Midbrain (tissue), 1 donor: ENCODE measurements at places on chromosomes 13 and 19.
A peak's percentile ranks its signal among the peaks of the same experiment; 100 is the strongest.

DNA sequence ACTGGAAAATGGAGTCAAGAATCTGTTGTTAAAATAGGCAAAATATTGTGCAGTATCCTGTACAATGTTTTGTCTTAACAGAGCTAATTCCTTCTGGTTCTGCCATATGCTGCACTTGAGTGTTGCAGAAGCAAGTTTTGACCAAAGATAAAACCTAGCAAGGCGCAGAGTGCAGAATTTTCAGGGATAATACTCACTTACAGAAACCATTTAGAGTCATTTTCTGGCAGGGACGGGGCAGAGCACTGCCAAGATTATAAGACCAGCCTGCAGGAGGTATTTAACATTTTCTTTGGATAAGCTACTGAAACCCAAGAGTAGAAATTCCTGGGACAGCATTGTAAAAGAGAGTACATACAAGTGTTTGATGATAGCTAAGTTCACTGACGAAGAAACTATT lies 159.5 kb upstream of the EDNRB start:
- DNase-seq: no peak

GRCh38 chr19:16367261-16367683 lies 42.6 kb downstream of the KLF2 start:
- no peak for DNase-seq

DNA sequence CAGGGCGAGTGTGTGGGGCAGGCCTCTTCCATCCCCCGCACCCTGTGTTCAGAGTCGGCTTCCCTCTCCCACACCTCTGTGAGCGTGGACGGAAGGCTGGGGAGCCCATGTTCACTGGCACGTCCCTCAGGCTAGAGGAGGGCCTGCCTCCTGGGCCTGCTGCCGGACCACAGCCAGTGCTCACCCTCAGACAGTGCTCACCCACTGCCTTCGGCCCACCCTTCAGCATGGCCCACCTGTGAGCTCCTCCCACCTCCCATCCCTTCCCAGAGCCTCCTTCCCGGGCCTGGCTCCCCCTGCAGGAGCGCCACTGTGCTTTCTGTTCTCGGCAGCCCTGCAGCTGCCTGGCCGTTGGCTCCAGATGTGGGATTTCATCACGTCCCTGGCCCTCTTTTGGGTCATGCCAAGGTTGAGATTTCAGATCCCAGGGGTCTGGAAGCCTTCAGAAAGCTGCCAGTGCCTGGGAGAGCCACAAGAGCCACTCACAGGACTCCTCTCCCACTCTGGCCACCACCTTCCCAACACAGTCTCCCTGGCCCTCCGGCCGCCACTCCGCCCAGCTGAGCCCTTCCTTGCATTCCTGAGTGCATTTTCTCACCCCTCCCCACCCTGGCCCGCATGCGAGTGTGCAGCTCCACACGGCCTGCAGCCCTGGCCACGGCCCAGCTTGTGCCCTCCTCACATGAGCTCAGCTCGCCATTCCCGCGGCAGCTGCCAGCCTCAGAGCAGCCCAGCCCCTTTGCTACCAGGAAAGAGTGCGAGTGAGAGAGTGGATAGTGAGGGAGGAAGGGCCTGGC lies 25.3 kb downstream of the CAPN12 start:
- DNase-seq: peak; percentile 53

DNA sequence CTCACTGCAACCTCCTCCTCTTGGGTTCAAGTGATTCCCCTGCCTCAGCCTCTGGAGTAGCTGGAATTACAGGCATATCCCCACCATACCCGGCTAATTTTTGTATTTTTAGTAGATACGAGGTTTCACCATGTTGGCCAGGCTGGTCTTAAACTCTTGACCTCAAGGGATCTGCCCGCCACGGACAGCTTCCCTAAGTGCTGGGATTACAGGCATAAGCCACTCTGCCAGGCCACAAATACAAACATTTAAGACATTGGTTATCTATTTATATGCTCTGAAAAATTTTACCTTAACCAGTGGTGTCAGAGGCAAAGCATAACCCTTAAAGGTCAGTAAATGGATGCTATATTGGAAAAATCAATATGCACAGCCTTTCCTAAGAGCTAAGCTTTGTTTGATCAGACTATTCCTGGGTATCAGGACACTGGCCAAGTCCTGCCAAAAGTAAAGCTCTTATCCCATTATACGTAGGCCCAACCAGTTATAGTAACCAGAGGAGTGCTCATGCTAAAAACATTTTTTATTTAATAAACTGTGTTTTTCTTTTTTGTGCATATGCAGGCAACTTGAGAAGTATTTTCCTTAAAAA lies 56.4 kb upstream of the STARD13 start:
- DNase-seq: no peak

- no peak for DNase-seq
Measured at GRCh38 chr13:49279885-49280284, 32.2 kb downstream of the CDADC1 start.

GRCh38 chr13:71607575-71607974 lies 259.4 kb downstream of the DACH1 start:
- no peak for DNase-seq

DNA sequence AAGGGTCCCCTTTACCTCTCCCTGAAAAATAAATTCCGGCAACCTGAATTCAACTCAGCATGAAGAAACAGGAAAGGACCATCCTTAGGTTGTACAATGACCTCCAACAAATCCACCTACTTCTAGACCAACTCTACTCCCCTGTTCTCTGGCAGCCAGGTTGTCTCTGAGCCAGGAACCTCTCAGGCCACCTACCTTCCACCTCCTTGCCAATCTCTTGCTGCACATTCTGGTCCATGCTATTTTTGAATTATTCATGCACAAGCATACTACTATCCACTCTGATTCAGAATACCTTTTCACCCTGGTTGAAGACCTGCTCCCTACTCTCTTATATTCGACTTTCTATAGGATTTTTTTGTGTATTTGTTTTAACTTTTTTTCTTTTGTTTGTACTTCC lies 415.0 kb upstream of the ZNF507 start:
- DNase-seq: no peak

DNA sequence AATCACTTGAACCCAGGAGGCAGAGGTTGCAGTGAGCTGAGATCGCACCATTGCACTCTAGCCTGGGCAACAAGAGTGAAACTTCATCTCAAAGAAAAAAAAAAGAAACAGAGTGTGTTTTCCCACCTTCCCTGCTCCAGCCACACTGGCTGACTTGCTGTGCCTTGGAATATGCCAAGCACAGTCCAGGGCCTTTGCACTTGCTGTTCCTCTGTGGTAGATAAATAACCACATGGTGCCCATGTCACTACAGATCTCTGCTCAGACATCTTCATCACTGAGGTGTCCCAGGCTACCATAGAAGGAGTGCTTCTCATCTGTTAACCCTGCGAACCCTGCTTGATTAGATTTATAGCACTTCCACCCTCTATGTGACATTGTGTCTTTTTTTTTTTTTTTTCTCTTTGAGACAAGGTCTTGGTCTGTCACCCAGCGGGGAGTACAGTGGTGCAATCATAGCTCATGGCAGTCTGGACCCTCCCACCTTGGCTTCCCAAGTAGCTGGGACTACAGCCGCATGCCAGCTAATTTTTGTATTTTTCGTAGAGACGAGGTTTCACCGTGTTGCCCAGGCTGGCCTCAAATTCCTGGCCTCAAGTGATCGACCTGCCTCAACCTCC lies 10.4 kb downstream of the SMARCA4 start:
- DNase-seq: no peak

DNA sequence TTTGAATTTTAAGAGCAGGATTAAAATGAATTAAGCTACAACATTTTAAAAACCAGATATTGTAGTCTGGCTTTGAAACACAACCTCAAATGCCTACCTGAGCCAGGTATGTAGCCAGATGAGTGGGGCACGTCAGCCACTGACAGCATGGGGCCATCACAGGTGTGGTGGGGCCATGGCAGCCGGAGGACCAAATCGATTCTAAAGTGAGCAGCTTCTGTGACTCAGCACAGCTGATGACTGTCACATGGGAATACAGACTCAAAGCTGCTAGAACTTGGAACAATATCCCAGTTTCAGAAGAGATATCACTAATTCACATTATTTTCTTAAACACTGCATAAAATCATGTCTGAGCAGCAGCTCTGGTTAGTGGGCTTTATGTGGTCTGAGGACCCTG lies 52.8 kb downstream of the SERP2 start:
- DNase-seq: no peak

DNA sequence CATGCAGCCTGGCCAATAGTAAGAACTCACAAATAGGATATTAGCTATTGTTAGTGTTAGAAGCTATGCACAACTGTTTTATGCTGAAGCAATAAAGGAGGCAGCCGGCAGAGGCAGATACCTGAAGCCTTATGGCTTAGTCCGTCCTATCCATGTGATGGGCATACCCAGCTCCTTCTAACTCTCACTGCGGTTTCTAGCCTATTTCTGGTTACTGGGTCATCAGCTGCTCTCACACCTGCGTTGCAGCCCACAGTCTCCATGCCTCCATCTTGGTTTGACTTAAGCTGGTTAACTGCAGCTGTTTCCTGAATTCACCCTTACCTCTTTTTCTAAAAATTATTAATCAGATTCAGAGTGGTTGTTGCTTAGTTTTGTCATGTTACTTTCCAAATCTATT lies 40.5 kb upstream of the CNMD start:
- no peak for DNase-seq

DNA sequence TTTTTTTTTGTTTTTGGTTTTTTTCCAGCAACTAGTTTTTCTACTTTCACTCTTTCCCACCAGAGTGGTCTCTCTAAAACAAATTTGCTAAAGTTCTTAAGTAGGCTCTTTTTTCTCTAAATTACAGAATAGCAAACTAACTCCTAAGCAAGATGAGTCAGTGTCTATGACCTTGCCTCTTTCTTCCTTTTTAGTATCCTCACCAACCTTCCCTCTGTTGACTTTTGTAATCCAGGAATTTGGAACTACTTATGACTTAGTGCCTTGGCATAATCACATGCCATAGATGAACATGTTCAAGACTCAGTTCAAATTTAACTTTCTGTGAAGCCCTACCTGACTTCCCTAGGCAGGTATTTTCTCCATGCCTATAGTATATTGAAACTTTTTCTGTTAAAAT lies 32.3 kb upstream of the AKAP11 start:
- DNase-seq: no peak

GRCh38 chr13:77836423-77836822 lies 82.2 kb downstream of the EDNRB start:
- no peak for DNase-seq

GRCh38 chr13:24493356-24493755 lies 19.2 kb downstream of the PARP4 start:
- DNase-seq: no peak

GRCh38 chr13:32117001-32117400 lies 85.4 kb downstream of the FRY start:
- DNase-seq: no peak

DNA sequence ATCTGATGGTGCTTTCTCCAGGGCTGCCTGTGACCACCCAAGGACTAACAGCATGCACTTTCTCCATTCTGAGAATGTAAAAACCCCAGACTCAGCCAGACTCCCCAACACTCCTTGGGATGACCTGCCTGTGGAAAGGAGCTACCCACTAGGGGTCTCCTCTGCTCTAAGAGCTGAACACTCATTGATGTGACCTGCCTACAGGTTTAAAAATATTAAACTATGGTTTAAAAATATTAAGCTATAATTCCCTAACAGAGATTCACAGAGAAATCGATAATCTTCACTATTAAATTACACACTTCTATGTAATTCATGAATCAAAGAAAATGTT lies 696.2 kb upstream of the SLITRK5 start:
- DNase-seq: no peak

- DNase-seq: no peak
Measured at GRCh38 chr13:113646376-113646775, 11.6 kb downstream of the ATP4B start.

DNA sequence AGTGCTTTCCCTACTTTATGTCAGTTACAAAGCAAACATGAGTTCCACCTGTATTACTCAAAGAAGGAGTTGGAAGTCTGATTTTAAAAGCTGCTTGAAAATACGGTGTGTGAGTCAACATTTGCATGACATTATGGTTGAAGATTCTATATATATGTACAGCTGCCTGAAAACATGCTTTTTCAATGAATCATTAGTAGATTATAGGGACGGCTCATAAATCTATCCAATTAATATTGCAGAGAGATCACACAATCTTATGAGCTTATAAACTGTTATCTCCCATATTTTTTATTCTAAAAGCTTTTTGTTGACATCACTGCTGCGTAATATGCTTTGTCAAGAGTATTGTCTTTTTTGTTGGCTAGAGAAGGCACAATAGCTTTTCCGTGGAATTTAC lies 873.8 kb downstream of the SLITRK6 start:
- DNase-seq: no peak

DNA sequence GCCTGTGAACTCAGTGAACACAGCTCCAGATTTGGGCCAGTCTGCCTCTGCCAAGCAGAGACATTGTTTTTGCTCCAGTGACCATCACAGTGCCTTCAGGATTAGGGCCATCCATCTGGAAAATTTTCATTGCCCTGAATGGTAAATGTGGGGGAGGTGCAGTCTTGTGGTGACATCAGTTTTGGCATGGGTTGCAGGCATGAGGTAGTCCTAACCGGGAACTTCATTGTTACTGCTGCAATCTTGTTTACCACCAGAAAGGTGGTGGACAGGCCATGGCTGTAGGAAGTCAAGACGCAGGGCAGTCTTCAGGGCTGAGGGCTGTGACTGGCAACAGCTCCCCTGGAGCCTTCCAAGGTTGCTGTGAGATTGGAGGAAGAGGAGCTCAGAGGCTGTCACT lies 55.2 kb downstream of the SPATA13 start:
- DNase-seq: peak; percentile 68

DNA sequence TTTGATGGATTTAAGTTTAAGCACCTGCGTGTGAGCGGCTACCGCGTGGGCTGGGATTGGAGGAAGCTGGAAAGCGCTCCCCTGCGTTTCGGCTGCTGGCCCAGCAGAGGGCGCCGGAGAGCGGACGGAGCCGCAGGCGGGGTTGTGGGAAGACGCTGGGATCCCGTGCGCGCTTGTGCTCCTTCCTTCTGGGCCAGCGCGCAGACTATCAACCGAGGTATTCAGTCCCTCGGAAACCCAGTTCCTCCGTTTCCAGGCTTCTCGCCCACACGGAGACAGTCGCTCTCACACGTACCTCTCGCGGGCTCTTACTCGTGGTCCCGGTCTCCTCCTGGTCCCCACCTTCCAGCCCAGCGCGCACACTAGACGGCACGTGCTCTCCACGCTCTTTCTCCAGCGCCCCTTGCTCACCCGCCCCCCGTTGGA lies 28.8 kb downstream of the EPN1 start:
- peak; percentile 31 for DNase-seq

- DNase-seq: peak; percentile 3
Measured at GRCh38 chr13:26721251-26722121, 39.1 kb downstream of the GPR12 start.

DNA sequence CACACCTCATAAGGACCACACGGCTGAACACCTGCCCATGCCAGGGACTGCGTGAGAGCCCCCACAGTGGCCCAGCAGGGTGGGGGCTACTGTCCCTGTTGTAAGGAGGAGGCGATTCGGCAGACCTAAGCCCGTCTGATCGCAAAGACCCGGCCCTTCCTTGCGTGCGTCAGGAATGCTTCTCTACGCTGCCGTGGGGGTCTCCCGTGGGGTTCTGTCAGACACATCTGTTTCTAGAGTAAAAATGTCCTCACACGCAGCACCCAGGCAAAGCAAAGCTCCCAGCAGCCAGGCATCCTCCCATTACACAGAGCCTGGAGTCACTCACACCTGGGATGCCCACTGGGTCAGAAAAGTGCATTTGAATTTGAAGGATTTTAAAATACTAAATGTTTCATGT lies 147.7 kb upstream of the SOX1 start:
- DNase-seq: no peak
